ENCODE measurements at places on chromosomes 4 and X. TPM values are rescaled to one million over a fixed set of nuclear protein-coding genes. Genes with fewer than 3 reads are reported as not detected.

ANXA10 gene
- not detected for total RNA-seq

DNA sequence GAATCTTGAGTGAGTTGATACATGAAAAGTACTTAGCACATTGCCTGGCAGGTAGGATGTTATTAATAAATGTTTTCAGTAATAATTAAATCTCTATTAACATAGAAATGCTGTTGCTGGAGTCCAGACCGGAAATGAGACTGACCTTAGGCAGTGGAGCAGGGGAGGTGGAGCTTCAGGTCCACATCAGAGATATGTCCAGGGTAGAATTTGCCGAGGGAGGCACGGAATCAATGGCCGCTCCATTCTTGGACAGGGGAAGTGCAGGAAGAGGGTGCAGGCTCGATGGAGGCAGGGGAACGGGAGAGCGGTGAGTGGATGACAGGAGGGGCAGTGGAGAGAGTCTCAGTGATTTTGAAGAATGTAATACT is 107.3 kb downstream of the GATB start:
- DNase-seq: no peak

GRCh38 chr4:175560604-175561003 is 251.5 kb downstream of the GPM6A start:
- peak; percentile 36 for DNase-seq

GAB1 gene
- total RNA-seq: 32.6 TPM

DNA sequence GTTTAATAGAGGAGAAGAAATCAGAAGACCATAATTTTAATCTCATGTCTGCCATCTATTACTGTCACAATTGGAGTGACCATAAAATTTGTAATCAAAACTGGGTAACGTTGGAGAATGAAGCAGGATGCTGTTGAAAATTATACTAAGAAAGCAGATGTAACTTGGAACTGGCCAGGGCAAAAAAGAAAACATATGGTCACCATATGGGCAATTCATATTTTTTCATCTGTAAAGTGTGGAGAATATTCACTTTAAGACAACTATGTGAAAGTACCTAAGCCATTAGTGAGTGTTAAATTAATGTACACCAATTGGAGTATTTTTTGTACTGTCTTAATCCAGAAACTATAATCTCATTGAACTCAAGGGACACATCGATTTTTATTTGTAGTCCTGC is 1008.0 kb downstream of the GLUD2 start:
- no peak for DNase-seq

- no peak for DNase-seq
These were observed 8.9 kb downstream of the ZNF330 start for GRCh38 chr4:141229408-141230101.

All from GM23338 (cell line).